Activated CD4-positive, alpha-beta T cell treated with anti-CD3 and anti-CD28 coated beads for 4 hours (primary cell): ENCODE measurements at places on chromosomes 11 and 22.

- DNase-seq = peak; percentile 4
Measured at GRCh38 chr11:120432056-120433018, 79.2 kb upstream of the GRIK4 start.

DNA sequence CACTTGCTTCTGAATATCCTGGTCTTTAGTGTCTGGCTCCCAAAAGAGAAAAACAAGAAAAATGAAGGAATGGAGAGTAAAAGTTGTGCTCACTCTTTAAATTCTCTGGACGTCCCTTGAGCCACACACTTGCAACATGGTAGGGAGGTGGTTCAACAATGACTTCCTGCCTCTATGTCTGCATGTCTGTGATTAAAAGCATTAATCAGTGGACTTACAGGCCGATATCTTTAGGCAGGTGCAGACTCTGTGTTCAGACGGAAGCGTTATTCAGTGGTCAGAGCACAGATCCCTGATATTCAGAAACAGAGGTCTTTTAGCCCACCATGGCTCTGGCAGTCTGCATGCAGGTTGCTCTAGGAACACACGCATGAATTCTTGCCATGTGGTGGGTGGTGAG is 1920.0 kb upstream of the RAG2 start:
- DNase-seq = no peak

GRCh38 chr11:27945348-27945747 is 162.6 kb downstream of the KIF18A start:
- no peak for DNase-seq

- DNase-seq = peak; percentile 64
Measured at GRCh38 chr22:29310863-29311339, 4.5 kb downstream of the GAS2L1 start.

DNA sequence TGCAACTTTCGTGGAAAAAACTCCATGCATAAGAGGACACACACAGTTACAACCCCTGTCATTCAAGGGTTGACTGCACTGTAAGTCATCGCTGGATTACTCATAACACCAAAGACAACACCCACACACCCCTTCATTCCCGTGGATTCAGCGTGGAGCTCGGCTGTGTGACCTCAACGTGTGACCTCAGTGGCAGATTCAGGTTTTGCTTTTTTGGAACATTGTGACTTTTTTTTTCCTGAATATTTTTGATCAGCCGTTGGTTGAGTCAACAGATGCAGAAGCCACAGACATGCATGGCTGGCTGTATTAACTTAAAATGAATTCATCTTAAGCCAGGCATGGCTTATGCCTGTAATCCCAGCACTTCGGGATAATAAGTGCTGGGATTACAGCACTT is 19.7 kb upstream of the MUC5AC start:
- DNase-seq = no peak
